Upper lobe of left lung (tissue), 6 donors: ENCODE measurements at places on chromosomes 3 and 15. TPM values are rescaled to one million over a fixed set of nuclear protein-coding genes. Genes with fewer than 3 reads are reported as not detected.

The RLBP1 gene
- not detected for total RNA-seq

The THAP10 gene
- total RNA-seq: 1.6 TPM

The EMC7 gene
- 9.3 TPM for total RNA-seq

The DVL3 gene
- 36.5 TPM for total RNA-seq

DNA sequence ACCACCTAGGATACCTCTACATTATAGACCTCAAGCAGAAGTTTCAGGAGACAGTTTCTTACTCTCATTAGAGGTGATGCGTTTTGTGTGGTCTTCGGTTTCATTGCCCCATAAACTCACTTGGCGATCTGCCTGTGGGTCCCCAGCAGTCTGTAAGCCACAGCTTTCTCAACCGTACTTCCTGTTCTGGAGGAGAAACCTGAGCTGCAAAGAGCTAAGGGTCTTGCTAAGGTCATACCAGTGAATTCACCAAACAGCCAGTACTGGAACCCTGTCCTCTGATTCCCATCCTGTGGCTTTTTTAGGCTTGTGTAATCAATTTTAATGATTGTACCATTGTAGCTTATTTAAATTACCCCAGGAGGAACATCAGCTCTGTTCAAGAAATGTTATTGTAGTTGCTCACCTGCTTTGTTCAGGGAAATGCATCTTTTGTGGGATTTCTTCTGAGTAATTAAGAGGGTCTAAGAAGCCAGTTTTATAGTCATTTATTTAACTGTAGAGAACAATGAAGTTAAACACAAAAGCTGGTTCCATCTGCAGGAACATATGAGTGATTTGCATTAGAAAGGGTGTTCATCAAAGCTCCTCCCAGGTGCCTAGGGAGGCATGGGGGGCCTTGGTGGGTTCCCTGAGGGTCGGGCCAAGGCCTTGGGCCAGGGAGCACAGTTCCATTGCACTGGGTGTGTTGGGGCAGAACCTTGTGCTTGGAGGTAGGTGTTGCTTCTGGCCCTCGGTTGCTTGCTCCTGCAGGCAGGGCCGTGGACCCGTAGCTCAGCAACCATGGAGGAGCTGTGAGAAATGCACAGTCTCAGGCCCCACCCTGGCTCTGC is 69.6 kb downstream of the APBA2 start:
- DNase-seq: no peak

GRCh38 chr15:101614001-101614585 is 38.1 kb downstream of the TM2D3 start:
- no peak for DNase-seq

DNA sequence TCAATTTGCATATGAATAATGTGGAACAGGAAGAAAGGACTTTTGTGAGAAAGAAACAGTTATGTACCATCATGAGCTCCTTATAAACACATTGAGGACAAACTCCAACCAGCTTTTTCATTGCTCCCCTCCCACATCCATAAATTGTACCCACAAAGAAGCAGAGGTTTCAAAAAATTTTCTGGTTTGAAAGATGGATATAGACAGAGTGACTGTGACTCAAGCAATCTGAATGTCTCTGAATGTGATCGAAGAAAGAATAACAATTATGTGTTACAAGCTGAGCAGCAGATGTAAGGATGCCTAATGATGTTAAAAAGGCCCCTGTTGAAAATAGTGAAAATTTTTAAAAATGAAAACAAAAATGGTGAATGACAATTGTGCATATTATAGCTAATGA is 127.4 kb downstream of the TFG start:
- no peak for DNase-seq

GRCh38 chr3:43221076-43221475 is 65.3 kb upstream of the SNRK start:
- DNase-seq: no peak

- no peak for DNase-seq
Measured at GRCh38 chr15:64643685-64644084, 131.7 kb downstream of the RBPMS2 start.

DNA sequence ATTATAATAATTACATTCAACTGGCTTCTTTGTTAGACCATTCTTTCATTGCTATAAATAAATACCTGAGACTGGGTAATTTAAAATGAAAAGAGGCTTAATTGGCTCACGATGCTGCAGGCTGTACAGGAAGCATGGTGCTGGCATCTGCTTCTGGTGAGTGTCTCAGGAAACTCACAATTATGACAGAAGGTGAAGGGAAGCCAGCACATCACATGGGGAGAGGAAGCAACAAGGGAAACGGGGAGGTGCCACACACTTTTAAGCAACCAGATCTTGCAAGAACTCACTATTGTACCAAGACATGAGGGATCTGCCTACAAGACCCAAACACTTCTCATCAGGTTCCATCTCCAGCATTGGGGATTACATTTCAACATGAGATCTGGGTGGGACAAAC is 413.1 kb upstream of the ARRDC4 start:
- no peak for DNase-seq
